Renal cortex interstitium (tissue), 15 donors: ENCODE measurements at places on chromosomes 3 and 15. TPM values are rescaled to one million over a fixed set of nuclear protein-coding genes. Genes with fewer than 3 reads are reported as not detected.

DNA sequence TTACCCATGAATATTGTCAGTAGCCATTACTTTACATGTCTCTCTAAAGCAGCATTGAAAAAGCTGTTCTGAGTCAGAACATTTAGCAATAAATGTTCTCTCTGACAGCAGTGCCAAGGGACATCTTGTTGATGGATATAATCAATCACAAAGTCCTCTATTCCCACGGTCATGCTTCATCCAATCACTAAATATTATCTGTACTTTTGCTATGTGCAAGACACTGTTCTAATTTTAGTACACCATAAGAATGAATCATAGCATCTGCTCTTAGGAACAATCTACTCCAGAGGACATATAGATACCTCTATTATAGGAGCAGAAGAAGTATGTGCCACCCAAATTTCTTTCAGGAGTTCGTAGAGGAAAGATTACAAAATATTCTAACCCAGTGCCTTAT lies 142.5 kb upstream of the MBNL1 start:
- DNase-seq = no peak

GRCh38 chr3:142706321-142707127 lies 17.3 kb upstream of the TRPC1 start:
- DNase-seq = no peak

DNA sequence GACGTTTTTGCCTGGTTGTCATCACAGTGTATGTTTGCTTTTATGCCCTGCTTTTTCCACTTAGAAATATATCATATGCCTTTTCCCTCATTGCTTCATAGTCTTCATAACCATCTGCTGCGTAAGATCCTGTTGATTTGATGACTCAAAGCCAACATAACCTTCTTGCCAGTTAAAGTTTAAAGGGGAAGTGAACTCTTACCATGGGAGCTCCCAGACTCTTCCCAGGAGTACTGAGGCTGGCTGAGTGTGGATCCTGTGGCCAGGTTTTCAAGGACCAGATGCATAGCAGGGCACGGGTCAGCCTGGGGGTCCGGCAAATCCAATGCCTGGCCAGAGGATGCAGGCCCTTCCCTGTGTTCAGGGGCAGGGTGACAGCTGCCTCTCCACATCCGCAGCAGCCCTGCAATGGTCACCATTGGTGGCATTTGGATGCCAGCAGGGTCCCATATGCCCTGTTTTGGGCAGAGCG lies 42.0 kb upstream of the SACM1L start:
- DNase-seq = no peak

Gene MYNN
- 32.2 TPM for polyA plus RNA-seq
